ENCODE measurements at places on chromosomes 6 and 20.
A peak's percentile ranks its signal among the peaks of the same experiment; 100 is the strongest.

- peak; percentile 4 for DNase-seq
These were observed 11.8 kb upstream of the GSTA1 start for GRCh38 chr6:52815167-52816092.

GRCh38 chr6:42030585-42031506 lies 19.5 kb upstream of the TAF8 start:
- no peak for DNase-seq

DNA sequence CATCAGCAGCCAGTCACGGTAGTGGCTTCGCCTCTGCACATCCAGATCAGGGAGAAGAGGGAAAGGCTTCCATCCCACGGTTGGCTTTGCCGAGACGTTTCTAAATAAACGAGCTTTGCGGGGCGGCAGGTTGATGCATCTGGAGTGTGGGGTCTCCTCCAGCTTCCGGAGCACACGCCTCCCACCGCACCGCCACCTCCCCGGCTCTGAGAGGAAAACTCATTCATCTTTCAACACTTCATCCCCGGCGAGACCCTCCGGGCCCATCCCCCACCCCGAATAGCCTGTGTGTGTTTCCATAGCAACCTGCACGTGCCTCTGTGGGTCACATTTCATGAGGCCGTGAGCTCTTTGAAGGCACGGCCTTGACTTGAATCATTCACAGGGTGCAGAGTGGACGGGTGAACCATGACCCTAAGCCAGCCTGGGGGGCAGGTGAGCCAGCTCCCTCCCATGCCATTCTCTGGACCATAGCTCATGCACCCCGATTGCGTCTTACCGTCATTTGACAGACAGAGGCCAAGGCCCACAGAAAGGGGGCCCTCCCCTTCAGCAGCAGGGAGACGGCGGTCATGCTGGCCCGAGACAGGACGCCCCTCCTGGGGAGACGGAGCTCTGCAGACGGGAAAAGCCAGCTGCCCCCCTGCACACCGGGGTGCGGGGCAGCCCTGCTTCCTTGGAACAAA lies 16.2 kb upstream of the CHRNA4 start:
- no peak for DNase-seq

DNA sequence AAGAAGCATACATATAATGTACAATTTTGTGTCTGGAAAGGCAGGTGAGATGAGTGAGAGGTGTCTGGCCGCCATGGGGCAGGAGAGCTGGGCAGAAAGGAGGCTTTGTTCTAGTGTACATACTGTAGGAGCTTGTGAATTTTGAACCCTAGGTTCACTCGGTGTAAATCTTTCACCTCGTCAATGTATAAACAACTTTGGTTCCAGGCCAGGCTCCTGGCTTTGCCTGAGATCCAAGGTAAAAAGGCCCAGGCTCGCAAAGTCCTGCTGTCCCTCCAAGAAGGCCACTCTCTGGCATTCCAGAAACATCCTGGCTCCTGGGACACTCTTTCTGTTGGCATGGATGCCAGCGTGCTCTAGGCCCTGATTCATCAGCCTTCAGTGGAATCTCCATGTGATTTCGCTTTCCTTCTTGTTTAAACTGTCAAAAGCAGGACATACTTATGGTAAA lies 7.1 kb upstream of the SLC22A7 start:
- DNase-seq = no peak

DNA sequence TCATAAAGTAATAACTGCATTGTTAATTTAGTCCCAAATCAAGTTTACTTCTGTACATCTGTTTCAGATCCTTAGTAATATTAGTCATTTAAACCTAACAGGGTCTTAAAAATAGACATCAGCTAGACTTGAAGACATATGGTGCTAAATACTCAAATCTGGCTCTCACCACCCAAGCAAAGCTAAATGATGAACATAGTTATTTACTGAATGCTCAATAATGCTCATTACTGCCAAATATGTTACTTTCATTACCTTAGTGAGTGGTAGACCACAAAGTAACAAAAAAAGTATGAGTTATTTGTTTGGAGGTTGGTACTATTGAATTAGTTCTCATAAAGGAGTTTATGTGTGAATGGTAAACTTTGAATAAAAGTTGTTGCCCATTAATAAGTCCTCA lies 502.1 kb downstream of the PKHD1 start:
- DNase-seq = no peak

DNA sequence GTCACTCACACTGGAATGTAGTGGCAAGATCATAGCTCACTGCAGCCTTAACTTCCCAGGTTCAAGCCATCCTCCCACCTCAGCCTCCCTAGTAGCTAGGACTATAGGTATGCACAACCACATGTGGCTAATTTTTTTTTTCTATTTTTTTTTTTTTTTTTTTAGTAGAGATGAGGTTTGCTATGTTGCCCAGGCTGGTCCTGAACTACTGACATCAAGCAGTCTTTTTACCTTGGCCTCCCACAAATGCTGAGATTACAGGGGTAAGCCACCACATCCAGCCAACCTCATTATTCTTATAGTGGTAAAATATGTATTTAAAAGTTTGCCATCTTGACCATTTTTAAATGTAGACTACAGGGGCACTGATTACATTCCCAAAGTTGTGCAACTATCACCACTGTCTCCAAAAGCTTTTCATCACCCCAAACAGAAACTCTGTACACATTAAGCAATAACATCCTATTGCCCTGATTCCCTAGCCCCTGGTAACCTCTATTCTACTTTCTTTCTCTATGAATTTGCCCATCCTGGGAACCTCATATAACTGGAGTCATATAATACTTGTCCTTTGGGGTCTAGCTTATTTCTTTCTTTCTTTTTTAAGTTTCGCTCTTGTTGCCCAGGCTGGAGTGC lies 268.0 kb upstream of the JARID2 start:
- DNase-seq = no peak

- no peak for DNase-seq
These were observed 286.2 kb upstream of the EXOC2 start for GRCh38 chr6:978937-979685.

GRCh38 chr6:55897346-55897745 lies 22.0 kb upstream of the BMP5 start:
- no peak for DNase-seq

- DNase-seq = no peak
These were observed 16.7 kb downstream of the UNC5CL start for GRCh38 chr6:41022294-41022693.

DNA sequence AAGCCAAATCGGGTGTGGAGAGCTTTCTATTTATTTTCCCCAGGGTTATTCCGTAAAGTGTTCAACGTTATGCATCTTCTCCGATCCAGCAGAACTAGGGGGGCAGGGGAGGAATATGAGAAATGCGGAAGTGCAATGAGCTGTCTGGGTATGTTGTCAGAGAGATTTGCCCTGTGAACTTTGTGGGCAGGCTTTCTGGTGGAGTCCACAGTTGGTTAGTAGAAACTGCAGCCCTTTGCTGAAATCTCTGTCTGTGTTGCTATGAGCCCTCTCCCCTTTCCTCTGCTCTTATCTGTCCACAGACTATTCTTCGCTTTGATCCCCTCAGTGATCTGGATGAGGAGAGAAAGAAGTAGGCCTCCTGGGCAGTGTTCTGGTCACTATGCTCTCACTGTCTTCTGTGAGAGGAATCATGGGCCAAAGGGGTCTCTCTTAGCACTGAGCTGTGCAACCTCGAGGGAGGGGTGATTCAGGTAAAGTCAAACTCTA lies 158.9 kb upstream of the FUT9 start:
- no peak for DNase-seq

DNA sequence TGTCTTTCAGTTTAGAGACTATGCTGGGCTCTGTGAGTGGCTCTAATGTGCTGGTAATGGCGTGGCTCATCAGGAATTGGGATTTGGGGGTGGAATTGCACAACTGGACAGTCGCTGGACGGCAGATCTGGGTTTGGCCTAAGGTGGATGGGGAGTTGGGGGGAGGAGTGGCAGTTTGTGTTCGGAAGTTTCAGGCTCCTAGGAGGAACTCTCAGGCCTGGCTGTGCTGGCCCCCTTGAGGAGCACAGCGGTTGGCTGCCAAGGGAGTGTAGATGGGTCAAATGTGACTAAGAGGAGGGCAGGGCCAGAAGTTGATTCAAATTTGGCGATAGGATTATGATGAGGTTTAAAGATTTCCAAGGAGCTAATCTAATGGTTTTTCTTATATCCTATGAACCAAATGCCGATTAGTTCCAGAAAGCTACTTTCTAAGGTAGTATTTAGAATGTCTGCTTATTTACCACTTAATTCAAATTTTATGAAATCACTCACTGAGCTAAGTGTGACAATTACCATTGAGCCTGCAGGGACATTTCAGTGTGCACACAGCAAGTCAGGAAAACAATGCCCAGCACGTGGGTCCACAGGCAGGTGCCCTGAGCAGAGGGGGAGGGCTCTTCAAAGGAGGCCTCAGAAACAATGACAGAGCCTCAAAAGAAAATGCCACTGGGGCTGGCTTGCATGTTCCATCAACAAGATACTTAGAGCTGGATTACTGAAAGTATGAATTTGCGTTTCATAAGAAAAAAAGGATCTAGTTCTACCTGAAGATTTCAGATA lies 111.0 kb downstream of the GJA10 start:
- no peak for DNase-seq

DNA sequence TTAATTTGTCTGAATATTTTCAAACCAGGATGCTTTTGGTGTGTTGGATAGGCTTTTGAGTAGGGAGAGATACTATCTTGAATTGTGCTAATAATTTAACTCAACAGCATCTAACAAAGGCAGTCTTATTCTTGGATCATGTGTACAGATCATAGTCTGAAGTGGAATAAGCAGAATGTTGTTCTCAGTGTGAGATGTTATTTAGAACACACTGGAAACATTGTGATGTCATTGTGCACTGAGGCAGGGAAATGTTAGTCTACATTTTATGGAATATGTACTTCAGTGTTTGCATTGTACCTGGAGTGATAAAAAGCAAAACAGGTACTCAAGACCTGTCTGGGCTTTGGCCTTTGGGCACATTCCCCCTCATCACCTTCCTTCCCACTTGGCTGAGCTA lies 35.0 kb downstream of the RNF144B start:
- DNase-seq = no peak

DNA sequence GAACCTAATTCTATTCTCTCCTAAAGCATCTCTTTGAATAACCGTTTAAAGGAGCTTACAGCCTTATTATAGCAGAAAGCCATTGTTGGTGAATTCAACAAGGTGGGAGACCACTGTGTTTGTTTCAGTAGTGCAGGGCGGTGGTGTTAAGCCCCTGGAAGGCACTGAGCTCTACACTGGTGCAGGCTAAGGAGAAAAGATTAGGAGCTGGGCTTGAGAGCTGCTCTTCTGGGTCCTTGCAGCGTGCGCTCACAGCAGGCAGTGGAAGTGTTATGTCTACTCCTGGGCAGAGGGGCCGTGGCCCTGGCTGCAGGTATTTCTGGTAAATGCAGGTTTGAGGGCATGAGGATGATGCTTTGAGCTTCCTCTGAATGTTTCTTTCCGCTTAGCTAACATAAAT lies 361.2 kb downstream of the RNF144B start:
- DNase-seq = no peak

GRCh38 chr20:10328897-10329255 lies 105.1 kb downstream of the MKKS start:
- no peak for DNase-seq

DNA sequence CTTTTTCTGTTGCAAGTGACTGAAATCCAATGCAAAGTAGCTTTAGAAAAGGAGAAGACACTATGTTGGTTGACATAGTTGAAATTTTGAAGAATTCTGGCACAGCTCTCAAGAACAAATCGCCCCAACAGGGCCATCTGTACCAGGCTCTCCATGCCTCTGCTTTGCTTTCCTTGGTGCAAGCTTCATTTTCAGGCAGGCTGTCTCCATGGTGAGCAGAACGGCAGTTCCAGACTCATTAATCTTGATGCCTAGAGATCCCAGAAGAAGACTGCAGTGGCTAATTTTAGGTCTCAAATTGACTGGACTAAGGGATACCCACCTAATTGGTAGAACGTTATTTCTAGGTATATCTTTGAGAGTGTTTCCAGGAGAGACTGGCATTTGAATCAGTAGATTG lies 950.7 kb upstream of the FLRT3 start:
- no peak for DNase-seq

DNA sequence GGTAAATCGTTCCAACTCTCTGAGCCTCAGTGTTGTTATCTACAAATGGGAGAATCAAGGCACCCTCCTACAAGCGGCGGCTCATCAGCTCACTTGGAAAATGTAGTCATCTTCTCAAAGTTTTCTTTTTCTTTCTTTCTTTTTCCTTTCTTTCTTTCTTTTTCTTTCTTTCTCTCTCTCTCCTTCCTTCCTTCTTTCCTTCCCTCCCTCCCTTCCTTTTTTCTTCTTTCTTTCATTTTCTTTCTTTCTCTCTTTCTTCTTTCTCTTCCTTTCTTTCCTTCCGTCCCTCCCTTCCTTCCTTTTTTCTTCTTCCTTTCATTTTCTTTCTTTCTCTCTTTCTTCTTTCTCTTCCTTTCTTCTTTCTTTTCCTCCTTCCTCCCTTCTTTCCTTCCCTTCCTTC lies 55.0 kb upstream of the TGM3 start:
- no peak for DNase-seq

GRCh38 chr6:144033816-144034735 lies 26.0 kb upstream of the PLAGL1 start:
- no peak for DNase-seq

GRCh38 chr6:55705451-55706440 lies 126.8 kb upstream of the HMGCLL1 start:
- no peak for DNase-seq

DNA sequence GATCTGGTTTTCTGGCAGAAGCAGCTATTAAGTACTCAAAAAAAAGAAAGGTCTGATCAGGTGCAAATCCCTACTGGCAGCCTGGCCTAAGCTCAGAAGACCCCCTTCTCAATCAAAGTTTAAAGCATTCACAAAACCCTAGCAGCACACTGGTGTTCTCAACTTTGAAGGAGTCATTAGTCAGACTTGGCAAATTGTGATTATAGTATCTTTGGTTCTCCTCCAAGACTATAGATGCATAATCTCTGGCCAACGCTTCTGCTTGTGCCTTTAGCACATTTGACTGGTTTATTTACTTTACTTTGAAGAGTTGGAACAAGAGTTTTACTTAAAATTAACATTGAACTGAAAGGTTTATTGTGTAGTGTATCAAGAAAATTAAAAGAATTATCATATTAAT lies 248.9 kb downstream of the PTPRK start:
- DNase-seq = no peak

GRCh38 chr20:14698605-14699373 lies 361.4 kb upstream of the FLRT3 start:
- no peak for DNase-seq

- DNase-seq = peak; percentile 39
These were observed 4.2 kb downstream of the KCNK17 start for GRCh38 chr6:39309942-39310531.

GRCh38 chr6:87346700-87347099 lies 2.1 kb downstream of the C6orf163 start:
- no peak for DNase-seq

GRCh38 chr6:56695702-56696101 lies 53.0 kb upstream of the DST start:
- no peak for DNase-seq

- no peak for DNase-seq
These were observed 4.3 kb downstream of the CDC25B start for GRCh38 chr20:3800256-3800877.

- no peak for DNase-seq
These were observed 18.0 kb downstream of the AARS2 start for GRCh38 chr6:44294832-44295791.

All from putamen (tissue), 1 donor.